ENCODE measurements at places on chromosomes 1 and 21.

DNA sequence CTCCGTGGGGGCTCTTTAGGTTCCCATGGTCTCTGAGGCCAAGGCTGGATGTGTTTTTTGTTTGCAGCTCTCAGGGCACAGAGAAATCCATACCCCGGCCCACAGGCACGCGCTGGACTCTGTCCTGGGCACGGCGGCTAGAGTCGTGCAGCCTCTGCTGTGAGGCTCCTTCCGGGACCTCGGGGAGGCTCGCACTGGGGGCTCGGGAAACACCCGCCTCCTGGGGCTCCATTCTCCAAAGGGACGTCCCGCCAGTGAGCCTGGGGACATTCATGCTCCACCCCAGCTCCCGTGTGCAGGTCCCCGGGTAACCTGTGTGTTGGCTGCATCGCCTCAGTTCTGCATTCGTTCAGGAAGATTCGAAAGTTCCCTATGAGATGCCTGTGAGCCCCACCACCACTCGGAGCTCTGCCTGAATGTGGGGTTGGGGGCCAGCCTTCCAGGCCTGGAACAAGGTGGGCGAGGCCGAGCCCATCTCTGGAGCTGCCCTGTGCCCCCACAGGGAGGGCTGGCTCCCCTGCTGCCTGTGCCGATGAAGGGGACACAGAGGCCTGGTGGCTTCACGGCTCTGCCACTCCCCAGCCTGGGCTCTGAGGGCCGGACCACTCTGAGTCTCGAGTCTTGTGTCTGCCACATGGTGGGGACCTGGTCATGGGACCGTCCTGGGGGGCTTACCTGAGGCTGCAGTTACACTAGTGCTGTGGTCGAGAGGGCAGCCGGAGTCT is 182.0 kb upstream of the ARHGEF16 start:
- DNase-seq = no peak

- DNase-seq = no peak
Measured at GRCh38 chr1:46473991-46474390, 15.6 kb upstream of the DMBX1 start.

GRCh38 chr1:45969866-45970265 is 162.6 kb downstream of the PIK3R3 start:
- no peak for DNase-seq

- no peak for DNase-seq
Measured at GRCh38 chr1:51922040-51922439, 43.5 kb upstream of the NRDC start.

DNA sequence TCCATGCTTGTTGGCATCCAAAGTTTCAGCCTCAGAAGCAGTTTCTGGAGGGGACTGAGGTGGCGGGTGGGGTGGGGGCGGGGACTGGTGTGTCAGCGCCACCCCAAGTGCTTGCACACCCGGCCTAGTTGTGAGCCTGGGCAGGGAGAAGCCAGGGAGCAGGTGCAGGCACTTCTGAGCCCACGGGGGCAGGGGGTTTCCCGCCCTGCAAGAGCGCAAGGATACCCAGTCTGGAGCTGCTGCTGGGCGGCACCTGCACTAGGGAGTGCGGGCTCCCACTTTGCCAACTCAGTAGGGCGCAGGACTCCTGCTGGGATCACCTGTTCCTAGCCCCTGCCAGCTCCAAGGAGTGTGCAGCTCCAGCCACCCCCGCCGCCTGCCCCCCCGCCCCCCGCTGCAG is 33.5 kb downstream of the MAGI3 start:
- DNase-seq = no peak

DNA sequence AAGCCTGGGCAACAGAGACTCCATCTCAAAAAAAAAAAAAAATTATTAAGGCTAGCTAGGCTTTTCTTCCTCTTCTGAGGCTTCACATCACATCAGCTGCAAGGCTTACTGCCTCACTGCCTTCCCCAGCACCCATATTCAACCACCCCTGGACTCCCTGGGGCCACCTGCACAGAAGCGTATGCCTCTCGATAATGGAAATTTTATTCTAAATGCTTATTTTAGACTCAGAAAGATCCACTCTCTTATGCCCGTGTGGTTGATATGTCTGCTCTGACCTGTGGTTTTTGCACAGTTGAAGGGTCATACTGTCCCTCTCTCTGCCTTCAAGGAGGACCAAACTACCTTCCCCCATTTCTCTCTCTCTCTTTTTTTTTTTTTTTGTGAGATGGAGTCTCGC is 1.5 kb upstream of the FCRLA start:
- no peak for DNase-seq

DNA sequence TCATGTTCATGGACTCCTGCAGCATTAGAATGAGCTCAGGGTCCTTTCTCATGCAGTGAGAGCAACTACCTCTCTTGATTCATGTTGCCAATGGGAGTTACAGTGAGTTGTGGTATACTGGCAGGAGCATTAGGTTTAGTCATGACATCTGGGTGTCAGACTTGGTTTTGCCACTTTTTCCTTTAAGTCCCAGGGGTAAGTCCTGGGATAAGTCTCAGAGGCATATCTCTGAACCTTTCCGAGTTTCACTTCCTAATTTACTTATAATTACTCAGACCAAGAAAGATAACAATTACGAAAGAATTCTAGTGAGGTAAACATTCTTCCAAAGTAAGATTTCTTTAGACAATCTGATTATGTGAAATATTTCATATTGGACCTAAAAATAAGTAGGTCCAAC is 606.0 kb downstream of the SMYD3 start:
- peak; percentile 94 for DNase-seq

DNA sequence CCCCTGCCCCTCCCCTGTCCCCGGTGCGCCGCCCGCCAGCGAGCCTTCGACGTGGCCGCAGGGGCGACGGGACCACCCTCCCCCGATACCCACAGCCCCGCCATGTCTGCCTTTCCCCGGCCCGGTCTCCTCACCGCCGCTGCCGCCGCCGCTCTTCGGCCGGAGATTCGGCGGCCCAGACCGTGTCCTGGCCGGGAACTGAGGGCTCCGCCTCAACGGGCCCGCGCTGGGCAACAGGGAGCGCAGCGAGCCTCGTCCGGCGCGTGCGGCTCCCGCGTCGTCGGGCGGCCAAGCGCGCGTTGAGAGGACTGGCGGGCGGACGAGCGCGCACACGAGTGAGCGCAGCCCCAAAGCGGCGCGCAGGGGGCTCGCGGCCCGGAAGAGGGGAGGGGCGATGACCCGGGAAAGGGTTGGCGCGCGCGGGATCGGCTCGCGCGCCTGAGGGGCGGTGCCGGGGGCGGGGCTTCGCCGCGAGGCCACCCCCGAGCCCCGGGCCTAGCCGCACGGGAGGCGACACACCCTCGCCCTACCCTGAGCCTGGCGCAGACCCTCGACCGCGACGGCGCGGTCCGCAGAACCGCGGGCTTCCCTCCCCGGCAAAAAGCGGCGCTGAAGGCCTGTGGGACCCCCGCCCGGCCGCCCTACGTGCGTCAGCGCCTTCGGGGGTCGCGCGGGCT is at the start of gene BTG3:
Gene BTG3 (minus strand): TSS at position 337 of the 677 bp plus-strand sequence. CDS start 3,757 bp downstream, outside the sequence.
- DNase-seq = peak; percentile 71

GRCh38 chr1:153058154-153058553 is 842 bp upstream of the SPRR2A start:
- DNase-seq = no peak

GRCh38 chr21:42539931-42540343 is 26.3 kb downstream of the SLC37A1 start:
- DNase-seq = peak; percentile 75

DNA sequence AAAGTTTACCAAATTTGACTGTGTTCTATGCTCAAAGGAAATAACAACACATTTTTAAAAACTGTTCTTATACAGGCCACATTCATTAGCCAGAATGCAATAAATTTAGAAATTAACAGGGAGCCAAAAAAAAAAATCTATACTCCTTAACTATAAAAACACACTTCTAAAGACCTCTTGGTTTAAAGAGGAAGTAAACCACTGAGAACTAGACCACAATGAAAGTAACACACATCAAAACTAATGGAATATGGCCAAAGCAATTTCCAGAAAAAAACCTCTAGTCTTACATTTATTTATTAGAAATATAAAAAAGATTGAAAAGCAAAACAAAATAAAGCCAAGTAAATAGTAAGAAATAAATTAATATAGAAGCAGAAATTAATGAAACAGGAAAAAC is 48.9 kb upstream of the GADD45A start:
- DNase-seq = peak; percentile 64

DNA sequence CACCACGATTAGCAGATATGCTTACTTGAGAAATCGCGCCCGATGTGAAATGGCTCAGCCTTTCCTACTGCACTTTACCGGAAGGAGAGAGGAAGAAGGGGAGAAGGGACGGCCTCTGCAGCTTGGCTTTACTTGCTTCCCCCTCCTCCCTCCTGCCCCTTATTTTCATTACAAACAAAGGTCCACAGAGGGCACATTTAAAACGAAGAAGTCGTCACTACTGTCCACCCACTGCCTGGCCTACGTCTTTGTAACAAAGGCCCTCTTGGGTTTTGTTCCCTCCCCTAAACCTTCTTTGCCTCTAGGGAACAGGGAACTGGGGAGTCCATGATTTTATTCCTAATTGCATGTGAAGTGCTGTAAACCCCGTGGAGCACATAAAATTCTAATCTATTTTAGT is 308.5 kb downstream of the LMX1A start:
- DNase-seq = no peak

- no peak for DNase-seq
Measured at GRCh38 chr1:167726008-167726407, 4.2 kb downstream of the MPZL1 start.

GRCh38 chr1:154353460-154353904 is 28.2 kb downstream of the ATP8B2 start:
- peak; percentile 70 for DNase-seq

GRCh38 chr1:85062425-85063026 is 14.2 kb upstream of the MCOLN3 start:
- DNase-seq = no peak

- no peak for DNase-seq
Measured at GRCh38 chr1:79785561-79785960, 779.0 kb upstream of the ADGRL4 start.

GRCh38 chr21:25850126-25850842 is 115.5 kb downstream of the GABPA start:
- DNase-seq = no peak

DNA sequence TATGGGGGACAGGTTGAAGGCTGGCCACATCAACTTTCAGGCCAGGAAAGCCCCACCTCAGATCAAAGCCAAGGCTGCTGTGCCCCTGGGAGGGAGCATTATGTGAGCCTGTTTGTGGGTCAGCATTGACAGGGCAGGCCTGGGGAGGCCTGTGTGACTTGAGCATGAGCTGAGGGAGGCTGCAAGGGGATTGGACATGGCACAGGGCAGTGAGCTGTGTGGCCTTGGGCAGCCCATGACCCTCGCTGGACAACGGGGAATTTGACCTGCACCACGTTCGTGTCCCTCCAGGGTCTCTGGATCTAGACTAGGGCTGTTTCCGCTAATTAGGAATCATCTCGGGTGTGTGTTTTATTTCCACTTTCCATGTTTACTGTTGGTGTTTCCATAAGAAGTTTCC is 17.5 kb upstream of the LEFTY1 start:
- DNase-seq = no peak

GRCh38 chr1:156388174-156389137 is 19.4 kb downstream of the RHBG start:
- DNase-seq = no peak

DNA sequence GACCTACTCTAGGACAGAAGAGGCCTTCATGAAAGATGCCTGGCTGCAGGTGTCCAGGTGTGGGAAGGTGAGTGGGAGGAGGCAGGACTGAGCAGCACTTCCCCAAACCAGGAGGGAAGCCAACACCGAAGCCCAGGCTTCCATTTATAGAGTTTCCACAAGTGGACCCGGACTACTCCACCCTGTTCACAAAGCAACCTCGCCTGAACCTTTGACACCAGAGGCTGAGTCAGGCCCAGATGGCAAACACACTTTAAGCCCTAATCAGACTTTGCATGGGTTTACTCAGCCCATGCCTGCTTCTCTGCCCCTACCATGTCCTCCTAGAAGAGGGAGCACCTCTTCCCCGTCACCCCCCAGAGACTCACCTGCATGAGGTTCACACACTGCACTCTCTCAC is 14.0 kb downstream of the PRR9 start:
- peak; percentile 61 for DNase-seq

GRCh38 chr1:61645476-61645875 is 79.5 kb downstream of the TM2D1 start:
- DNase-seq = no peak

- no peak for DNase-seq
Measured at GRCh38 chr1:21308847-21309652, 18.8 kb upstream of the ECE1 start.

- no peak for DNase-seq
Measured at GRCh38 chr1:91901231-91901630, 15.3 kb upstream of the TGFBR3 start.

DNA sequence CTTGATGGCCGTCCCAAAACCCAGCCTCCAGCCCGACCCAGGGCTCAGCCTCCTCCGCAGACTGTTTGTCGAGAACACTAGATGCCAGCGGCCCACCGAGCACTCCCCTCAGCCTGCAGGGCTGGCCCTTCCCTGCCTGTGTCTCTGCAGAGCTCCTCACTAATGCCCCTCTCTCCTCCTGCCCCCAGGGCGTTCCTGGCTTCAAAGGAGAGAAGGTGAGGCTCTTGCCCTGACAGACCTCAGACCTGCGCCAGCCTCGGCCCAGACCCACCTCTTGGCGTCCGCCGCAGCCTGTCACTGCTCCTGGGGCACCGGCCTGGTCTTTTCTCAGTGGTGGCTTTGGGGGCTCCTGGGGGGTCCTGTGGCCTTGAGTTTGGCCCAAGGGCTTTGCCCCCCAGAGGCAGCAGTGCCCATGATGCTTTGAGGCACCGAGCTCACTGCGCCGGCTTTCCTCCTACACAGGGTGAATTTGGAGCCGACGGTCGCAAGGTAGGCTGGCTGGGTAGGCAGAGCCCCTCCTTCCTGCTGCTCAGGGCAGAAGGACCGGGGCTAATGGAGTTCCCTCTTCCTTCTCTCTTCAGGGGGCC is 18.4 kb downstream of the COL6A2 start:
- DNase-seq = no peak

- peak; percentile 64 for DNase-seq
Measured at GRCh38 chr1:54791880-54792522, 9.1 kb downstream of the TTC22 start.

- no peak for DNase-seq
Measured at GRCh38 chr1:217661407-217661806, 30.3 kb downstream of the SPATA17 start.

GRCh38 chr1:222252788-222253187 is 295.1 kb downstream of the HHIPL2 start:
- no peak for DNase-seq

GRCh38 chr1:90509225-90510048 is 207.7 kb downstream of the BARHL2 start:
- no peak for DNase-seq

GRCh38 chr1:172699111-172699510 is 40.2 kb downstream of the FASLG start:
- DNase-seq = peak; percentile 50

Measured in MV-4-11 (cell line).